ENCODE measurements at places on chromosomes 16 and 17. TPM values are rescaled to one million over a fixed set of nuclear protein-coding genes. Genes with fewer than 3 reads are reported as not detected.

The GABARAPL2 gene
- total RNA-seq, result 44.2 TPM

The EVPL gene
- total RNA-seq, result not detected

The PITPNM3 gene
- 0.67 TPM for total RNA-seq

The KRTAP2-3 gene
- total RNA-seq, result not detected

The GRAPL gene
- 1.5 TPM for total RNA-seq

The PRPF8 gene
- 143 TPM for total RNA-seq

The QRICH2 gene
- 0.59 TPM for total RNA-seq

The CD300C gene
- total RNA-seq, result not detected

The SOST gene
- total RNA-seq, result not detected

The SECTM1 gene
- 14.0 TPM for total RNA-seq

The PRAC2 gene
- not detected for total RNA-seq

The C17orf75 gene
- 21.2 TPM for total RNA-seq

The ABCA3 gene
- 0.34 TPM for total RNA-seq

The TMED6 gene
- total RNA-seq, result not detected

The JUP gene
- total RNA-seq, result 31.1 TPM

The SETD1A gene
- 3.7 TPM for total RNA-seq

The CALB2 gene
- total RNA-seq, result not detected

The HOXB5 gene
- 12.3 TPM for total RNA-seq

The SLC52A1 gene
- total RNA-seq, result not detected

The MT4 gene
- not detected for total RNA-seq

The C17orf67 gene
- total RNA-seq, result 1.3 TPM
